ENCODE measurements at places on chromosomes 12 and 14.
A peak's percentile ranks its signal among the peaks of the same experiment; 100 is the strongest.

DNA sequence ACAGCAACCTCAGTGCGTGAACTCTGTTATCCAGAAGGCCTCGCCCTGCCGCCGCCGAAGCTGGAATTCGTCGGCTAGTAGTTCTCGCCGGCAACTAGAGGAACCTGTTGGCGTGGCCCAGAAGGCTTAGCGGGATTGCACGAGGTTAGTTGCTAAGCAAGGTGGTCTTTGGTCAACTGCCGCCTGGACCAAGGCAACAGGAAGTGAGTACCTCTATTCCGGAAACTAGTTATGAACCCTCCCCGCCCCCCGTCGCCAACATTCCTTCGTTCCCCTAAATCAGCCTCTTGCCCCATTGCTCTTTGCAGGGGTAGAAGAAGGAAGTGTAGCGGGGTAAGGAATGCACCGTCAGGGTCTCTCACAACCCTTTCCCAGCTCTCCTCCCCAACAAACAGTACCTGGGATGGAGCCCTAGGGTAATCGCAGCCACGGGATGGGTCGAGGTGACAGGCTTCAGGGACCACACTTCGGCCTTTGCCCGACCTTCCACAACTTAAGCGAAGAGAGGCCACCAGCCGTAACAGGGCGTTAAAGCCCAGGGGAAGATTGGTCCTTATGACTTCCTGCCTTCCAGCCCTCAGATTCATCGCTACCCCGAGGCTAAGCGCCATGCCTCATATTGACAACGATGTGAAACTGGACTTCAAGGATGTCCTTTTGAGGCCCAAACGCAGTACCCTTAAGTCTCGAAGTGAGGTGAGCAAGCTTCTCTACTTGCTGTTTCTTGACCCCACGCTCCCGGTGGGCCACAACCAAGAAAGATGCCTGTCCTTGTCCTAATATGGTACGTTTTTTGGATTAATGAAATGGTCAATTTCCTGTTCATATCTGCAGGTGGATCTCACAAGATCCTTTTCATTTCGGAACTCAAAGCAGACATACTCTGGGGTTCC is at the start of gene GMPR2:
Gene GMPR2, plus strand, starts transcription at position 285 of the 893 bp plus-strand sequence. Its CDS starts 325 bp downstream, at position 610.
- DNase-seq, result peak; percentile 46

DNA sequence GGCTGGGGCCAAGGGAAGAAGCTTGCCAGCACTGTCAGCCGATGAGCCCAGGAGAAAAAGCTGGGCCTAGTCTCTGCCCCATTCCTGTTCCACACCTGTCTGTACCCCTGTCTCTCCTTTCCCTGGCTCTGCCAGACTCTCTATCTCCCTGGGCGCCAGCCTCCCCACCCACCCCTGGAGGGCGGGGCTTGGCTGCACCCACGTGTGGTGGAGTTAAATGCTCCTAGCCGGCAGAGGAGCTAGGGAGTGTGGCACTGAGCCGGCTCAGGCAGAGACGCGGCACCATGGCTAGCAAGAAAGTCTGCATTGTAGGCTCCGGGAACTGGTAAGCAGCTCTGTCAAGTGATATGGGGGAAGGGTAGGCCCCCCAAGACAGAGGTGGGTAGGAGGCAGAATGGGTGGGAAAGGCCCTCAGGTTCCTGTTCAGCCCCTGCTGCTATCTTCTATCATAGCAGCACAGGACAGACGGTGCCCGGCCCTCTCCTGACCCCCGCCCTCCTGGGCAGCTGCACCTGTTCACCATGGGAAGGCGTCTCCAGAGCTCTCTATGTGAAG is at the start of gene GPD1:
Gene GPD1, plus strand, starts transcription at position 242 of the 555 bp plus-strand sequence. Its CDS starts 43 bp downstream, at position 285.
- DNase-seq, result no peak

DNA sequence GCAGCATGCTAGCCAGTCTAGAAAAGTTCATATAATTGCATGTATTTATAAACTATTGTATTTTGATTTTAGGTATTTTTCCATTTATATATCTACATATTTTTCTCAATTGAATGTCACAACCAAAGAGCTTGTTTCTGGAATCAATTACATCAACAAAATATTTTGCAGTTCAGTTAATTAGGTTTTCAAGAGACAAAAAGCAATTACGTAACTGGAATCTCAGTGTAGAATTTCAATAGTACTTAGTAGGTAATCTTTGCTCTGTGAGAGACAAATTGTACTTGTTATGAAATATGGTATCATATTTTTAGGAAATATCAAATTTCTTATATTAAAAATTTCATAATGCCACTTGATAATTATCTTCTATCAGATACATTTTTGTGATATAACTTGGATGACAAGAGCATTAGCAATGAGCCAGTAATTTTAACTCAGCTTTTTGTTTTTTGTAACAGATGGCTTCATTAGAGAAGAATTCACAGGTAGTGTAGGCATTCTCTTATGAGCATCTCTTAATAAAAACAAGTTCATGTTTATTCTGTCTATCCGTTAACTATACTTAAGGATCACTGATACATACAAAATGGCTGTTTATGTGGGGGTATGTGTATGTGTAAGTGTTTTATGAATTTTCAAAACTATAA is 774.7 kb downstream of the C12orf50 start:
- no peak for DNase-seq

DNA sequence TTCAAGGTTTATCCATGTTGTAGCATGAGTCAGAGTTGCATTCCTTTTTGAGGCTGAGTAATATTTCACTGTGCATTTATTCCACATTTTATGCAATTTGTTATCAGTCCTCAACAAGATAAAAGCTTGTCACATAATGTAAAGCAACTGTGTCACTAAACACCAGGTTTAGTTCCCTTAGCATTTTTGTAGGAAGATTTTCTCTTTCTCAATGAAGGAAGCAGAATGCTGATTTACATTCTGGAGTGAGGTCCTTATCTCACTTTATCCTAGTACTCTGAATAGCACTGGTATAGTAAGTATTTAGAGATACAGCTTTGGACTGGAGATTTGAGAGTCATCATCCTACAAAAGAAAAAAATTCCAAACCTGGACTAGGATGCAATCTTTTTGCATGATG is 9.8 kb upstream of the EXD2 start:
- DNase-seq, result no peak

DNA sequence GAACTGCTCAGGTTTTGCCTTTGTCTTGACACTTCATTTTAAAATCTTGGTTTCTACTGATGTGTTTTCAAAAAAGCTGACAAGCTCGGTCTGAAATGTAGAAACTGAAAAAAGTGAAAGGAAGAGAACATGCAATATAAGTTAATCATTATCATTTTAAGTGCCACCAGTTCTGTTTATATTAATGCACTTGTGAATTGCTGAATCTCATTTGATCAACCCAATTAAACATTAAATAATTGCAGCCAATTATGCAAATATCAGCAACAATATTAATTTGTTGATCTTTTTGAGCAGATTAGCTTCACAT is 133.8 kb downstream of the BCAT1 start:
- DNase-seq, result no peak

Data from T-helper 2 cell (primary cell).